WTC11 (cell line): ENCODE measurements at places on chromosomes 6 and 20. TPM values are rescaled to one million over a fixed set of nuclear protein-coding genes. Genes with fewer than 3 reads are reported as not detected.

DNA sequence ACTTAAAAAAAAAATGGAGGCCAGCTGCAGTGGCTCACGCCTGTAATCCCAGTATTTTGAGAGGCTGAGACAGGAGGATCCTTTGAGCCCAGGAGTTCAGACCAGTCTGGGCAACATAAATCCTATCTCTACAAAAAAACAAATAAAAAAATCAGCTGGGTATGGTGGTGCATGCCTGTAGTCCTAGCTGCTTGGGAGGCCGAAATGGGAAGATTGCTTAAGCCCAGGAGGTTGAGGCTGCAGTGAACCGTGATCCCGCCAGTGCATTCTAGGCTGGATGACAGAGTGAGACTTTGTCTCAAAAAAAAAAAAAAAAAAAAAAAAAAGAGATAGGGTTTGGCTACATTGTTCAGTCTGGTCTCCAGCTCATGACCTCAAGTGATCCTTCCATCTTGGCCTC, 29.7 kb downstream of the MYO6 start:
- no peak for DNase-seq
- H3K4me3 ChIP-seq: no peak overlapping the region
- H3K4me1 ChIP-seq: peaks cover 6% of the 10 kb centered on the region
- H3K36me3 ChIP-seq: peaks cover 3% of the 10 kb centered on the region; the same call in 1 of the 2 replicates
- no peak overlapping the region for H3K27ac ChIP-seq
- no peaks in the 10 kb centered on the region for H3K27me3 ChIP-seq

DNA sequence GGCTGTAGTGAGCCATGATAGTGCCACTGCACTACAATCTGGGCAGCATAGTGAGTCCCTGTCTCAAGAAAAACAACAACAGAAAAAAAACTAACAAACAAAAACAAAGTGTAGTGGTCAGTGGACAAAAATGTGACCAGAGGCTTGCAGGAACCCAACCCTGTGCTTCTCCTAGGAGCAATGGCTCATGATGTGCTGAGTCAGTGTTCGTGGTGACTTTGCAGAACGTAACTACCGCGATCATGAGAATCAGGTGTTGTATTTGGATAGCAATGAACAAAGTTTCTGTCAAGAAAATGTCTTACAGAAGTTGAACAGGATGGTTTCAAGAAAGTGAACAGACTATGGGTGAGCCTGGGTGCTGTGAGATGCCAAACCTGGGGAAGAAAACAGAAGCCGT, 18.5 kb upstream of the FOXC1 start:
- peaks cover 13% of the 10 kb centered on the region for H3K27me3 ChIP-seq
- H3K4me1 ChIP-seq: peaks cover 4% of the 10 kb centered on the region

Gene DEFB124
- total RNA-seq: not detected in 3 replicates

DNA sequence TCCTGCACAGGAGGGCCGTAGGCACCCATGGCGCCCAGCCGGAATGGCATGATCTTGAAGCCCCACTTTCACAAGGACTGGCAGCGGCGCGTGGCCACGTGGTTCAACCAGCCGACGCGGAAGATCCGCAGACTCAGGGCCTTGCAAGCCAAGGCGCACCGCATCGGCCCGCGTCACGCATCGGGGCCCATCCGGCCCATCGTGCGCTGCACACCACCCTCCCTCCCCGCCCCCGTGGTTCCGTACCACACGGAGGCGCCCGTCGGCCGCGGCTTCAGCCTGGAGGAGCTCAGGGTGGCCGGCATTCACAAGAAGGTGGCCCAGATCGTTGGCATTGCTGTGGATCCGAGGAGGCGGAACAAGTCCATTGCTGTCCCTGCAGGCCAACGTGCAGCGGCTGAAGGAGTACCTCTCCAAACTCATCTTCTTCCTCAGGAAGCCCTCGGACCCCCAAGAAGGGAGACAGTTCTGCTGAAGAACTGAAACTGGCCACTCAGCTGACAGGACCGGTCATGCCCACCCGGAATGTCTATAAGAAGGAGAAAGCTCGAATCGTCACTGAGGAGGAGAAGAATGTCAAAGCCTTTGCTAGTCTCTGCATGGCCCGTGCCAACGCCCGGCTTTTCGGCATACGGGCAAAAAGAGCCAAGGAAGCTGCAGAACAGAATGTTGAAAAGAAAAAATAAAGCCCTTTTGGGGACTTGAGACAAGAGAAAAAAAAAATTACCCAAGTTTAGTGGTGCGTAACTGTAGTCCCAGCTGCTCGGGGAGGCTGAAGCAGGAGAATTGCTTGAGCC, 9.9 kb upstream of the NCOA5 start:
- peak overlapping the region; percentile 37 for H3K4me3 ChIP-seq
- peaks cover 52% of the 10 kb centered on the region for H3K27me3 ChIP-seq
- peaks cover 4% of the 10 kb centered on the region for H3K36me3 ChIP-seq
- H3K4me1 ChIP-seq: peaks cover 6% of the 10 kb centered on the region
